Activated CD8-positive, alpha-beta memory T cell treated with anti-CD3 and anti-CD28 coated beads for 48 hours (primary cell): ENCODE measurements at places on chromosomes 12 and 14.

GRCh38 chr12:46921764-46922133 lies 96.0 kb upstream of the SLC38A4 start:
- no peak for DNase-seq

GRCh38 chr14:78104160-78104559 lies 66.0 kb upstream of the NRXN3 start:
- DNase-seq: no peak

DNA sequence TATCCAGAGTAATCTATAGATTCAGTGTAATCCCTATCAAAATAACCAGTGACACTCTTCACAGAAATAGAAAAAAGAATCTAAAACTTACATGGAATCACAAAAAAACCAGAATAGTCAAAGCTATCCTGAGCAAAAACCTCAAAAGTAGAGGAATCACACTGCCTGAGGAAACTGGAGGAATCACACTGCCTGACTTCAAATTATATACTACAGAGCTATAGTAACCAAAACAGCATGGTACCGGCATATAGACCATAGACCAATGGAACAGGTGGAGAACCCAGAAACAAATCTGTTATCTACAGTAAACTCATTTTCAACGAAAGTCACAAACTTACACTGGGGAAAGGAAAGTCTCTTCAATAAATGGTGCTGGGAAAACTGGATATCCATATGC lies 244.0 kb downstream of the FUT8 start:
- DNase-seq: no peak

DNA sequence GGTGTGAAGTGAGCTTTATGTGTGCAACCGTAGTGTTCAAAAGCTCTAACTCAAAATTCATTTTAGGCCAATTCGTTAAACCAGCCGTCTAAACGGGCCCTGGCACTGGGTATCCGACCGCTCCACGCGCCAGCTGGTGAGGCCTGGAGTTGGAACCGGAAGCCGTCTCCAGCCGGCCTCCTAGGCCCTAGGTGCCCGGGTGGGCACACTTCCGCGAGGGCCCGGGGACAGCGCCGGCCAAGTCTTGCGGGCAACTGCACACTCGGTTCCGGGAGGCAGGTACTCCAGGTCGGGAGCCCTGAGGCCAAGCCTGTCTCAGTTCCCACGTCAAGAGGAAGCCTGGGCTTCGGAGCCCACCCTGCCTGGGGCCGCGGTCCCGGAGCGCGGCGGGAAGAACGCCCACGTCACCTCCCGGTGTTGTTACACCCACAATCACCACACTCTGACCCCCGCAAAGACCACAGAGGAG lies 16.2 kb downstream of the OTX2 start:
- no peak for DNase-seq

- no peak for DNase-seq
Measured at GRCh38 chr12:122749569-122750332, 2.9 kb upstream of the DENR start.

DNA sequence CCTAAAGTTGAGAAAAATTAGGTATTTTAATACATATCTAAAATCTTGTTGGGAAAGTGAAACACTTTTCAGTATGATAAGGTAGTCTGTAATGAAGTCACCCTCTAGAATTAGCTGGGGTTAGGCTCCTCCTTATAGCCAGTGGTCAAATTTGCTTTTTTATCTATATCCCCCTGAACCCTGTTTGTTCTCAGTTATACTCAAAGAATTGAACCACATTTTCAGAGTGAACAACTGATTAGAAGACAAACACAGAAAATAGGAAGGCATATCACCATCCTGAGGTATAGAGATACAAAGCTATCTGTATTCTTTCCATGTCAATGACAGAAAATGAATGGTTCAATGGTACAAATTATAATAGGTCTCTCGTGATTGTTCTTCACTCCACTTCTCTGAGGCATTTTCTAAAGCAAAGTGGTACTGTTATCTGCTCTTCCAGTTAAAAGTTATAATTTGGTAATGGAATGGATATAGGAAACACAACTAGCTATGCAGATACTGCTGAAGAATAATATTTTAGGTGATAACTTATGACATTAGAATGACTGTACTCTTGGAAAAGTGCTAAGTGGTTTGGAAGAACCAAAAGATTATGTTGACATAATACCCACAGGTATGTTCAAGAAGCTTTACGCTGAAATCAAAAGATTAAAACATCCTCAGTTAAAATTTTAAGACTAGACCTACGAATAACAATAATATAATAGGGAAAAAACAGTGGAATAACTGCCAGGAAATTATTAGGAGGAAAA lies 27.6 kb downstream of the WASHC3 start:
- no peak for DNase-seq

GRCh38 chr14:61125041-61125866 lies 144.2 kb downstream of the SLC38A6 start:
- no peak for DNase-seq

DNA sequence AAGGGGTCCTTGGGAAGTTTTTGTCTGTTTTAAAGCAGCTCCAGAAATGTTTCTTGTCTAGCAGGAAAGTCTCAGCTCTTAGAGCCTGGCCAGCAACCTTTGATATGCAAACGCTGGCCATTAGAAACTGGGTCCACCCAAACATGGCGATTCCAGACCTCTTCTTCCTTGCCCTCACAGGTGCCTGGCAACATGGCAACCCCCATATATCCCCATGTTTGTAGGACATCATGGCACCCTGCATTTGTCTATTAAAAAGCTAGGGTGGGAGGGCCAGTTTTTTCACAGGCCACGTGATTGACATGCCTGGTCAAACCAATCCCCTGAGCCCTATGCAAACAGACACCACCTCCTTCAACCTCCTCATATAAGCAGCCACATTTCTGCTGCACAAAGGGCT lies 848.7 kb upstream of the FOXG1 start:
- no peak for DNase-seq
